ENCODE measurements at places on chromosomes 16 and 17.

DNA sequence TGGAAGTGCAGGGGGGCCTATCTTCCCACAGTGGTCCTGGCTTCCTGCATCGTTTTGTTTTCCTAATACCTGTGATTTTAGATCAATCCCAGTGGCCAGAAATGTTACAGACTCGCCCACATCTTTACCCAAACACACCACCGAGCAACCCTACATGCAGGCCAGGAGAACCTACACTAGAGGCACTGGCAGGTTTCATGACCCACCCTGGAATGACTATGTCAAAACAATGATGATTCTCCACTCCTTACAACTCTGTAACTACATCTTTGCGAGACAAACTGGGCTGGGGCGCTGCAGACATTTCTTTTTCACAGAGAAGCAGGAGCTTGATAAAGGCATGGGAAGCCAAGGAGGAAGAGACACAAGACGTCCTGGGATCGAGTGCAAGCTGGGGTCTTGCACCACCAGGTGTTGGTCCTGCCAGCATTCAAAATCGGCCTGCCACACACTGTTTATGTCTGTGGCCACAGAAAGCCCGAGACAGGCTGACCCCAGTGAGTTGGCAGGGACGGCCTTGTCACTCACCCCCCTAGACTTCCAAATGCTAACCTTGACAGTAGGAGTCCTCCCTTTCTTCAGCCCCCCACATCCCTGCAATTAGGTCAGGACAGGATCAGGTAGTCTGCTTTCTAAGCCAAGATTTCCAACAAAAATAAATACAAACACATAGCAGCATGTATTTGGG, 32.5 kb downstream of the UBE2O start:
- no peak for DNase-seq

DNA sequence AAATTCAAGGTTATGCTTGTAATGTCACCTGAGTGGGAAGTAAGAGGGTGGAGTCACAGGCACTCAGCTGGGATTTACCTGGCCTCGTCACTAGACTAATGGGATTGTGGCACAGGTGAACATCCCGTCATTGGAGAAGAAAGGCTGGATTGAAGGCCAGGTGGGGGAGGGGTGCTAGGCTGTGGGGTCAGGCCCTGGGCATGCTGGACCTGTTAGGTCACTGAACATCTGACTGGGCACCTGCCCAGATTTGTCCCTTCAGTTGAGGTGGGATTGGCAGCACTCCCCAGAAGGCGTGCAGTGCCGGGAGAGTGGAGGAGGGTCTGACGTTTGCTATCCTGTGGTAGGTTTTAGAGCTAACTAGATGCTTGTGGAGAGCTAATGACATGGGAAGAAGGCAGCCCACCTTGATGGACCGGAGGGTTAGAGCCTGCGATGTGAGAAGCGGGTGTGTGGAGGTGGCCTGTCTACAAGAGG, 161.5 kb upstream of the ZNF267 start:
- DNase-seq: no peak

DNA sequence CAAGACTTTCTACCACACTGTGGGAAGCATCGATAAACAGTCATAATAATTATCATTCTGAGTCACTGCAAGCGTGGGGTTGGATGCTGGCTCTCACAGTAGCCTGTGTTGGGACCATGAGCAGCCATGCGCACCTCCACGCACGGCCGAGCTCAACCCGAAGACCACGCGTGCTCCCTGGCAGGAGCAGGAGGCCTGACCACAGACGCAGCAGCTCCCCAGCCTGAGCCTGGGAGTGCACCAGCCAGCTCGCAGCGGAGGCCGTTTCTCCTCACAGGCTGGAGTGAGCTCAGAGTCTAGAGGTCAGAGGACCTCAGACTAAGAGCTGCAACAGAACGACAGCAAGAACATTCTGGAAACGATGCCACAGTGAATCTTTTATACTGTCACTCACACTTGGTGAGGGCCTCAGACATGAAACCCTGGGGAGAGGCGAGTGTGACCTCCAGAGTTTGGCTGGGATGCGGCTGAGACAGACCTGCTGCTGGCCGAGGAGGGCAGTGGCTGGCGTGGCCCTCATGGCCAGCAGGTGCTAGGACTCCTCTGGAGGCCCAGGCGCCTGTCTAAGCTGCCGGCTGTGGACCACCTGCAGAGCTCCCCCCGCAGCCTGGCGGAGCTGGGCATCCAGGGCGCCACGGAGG, 6.0 kb downstream of the NDUFAF8 start:
- no peak for DNase-seq

DNA sequence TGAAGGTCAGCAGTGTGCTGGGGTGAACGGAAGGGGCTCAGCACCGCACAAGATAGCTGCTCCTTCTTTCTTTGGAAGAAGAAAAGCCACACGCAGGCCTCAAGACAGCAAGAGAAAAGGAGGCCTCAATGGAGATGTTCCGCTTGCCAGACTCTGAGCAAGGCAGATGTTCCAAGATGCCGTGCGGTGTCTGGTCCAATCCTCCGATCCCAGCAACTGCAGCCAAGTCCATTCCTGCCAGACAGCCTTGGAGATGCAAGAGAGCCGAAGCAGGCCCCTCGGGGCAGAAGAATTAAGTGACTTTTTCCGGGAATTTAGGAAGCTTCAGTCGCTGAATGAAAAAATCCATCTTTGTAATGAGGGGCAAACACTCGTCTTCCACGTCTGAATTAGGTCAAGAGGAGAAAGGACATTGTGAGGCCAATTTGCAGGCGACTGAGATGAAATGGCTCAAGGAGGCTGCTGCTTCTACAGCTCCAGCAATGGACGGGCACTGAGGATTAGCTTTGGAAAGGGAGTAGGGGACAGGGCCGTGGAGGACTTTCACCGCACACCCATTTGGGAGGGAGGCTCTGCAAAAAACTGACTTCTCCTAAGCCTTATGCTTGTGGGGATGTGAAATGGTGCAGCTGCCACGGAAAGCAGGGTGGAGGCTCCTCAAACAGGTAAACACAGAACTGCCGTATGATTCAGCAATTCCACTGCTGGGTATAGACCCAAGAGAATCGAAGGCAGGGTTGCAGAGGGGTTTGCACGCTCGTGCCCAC, 44.7 kb downstream of the RPH3AL start:
- no peak for DNase-seq

- DNase-seq: no peak
Measured at GRCh38 chr17:42653179-42654124, 5.6 kb upstream of the TUBG2 start.

DNA sequence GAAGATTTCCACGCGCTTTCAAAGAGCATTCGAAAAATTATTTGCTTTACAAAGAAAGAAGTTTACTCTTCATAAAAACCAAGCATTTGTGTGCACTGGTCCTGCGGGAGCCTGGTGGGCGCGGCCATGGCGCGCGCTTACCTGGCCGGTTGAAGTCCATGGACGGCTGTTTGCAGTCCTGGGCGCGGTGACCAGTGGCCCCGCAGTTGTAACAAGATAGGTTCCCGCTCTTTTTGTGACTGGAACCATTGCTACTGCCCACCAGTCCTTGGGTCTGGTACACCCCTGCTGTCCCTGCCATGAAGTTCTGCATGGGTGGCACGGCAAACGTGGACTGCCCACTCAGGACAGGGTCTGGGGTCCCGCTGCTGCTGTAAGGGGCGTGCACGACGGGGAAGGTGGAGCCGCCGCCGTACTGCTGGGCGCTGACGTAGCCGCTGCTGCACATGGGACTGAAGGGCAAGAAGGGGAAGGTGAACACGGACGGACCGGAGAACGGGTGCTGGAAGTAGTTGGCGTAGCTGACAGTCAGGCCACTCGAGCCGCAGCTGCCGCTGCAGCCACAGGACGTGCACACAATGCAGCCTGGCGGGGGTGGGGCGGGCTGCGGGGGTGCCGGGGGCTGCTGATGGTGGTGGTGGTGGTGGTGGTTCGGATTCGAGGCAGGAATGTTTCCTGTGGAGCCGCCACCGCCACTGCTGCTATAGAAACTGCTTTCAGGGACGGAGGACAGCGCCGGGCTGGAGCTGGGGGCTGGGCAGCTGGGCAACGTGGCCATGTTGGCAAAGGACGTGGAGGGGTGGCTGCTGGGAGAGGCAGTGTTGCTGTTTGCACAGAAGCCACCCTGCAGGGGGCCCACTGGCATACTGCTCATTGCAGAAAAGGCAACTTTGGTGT, 19.5 kb downstream of the MAP1LC3B start:
- no peak for DNase-seq

DNA sequence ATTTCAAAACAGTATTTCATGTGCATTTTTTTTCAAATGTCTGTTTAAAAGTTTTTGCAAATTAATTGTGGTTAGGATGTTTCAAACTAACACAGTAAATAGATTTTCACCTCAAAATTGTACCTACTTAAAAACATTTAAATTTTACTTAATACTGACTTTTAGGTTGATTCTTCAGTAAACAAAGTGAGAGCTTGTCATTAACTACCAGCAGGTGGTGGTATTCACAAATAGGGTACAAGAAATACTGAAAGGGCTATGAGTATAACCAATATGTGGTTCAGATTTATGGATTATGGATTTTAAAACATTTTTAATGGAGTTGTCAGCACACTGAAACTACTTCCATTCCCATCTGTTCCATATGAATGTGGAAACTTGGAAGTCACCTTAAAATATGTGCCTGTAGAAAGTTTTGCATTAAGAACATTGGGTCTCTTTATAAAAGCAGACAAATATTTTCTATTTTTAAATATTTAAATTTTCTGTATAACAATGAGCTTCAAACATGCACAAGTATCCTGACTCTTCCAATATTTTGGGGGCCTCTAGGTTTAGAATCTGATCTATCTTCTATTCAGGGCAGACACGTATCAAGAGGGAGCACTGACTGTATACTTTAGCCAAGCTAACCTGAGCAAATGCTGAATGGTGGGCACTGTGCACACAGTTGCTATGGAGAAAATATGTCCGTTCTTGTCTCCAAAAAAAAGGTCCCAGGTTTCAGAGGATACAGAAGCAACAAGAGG, 155.6 kb downstream of the SNX11 start:
- DNase-seq: no peak

GRCh38 chr17:65103896-65104295, 33.3 kb upstream of the RGS9 start:
- no peak for DNase-seq

- DNase-seq: no peak
Measured at GRCh38 chr17:68195667-68196393, 52.0 kb upstream of the AMZ2 start.

DNA sequence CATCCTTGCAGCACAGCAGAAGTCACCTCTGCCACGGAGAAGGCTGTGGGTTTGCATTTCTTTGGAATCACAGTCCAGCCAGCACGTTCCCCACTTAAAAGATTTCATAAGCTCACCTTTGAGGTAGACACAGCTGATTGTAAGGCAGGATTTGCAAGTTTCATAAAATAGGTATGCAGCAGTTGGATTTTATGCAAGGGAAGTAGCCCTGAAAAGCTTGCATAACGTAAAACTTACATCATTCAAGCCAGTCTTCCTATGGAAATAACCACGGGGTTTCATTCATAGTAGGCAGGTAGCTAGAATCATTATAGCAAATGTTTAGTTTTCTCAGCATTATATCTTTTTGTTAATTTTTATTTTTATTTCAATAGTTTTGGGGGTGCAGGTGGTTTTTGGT, 49.8 kb upstream of the ARHGAP44 start:
- no peak for DNase-seq

DNA sequence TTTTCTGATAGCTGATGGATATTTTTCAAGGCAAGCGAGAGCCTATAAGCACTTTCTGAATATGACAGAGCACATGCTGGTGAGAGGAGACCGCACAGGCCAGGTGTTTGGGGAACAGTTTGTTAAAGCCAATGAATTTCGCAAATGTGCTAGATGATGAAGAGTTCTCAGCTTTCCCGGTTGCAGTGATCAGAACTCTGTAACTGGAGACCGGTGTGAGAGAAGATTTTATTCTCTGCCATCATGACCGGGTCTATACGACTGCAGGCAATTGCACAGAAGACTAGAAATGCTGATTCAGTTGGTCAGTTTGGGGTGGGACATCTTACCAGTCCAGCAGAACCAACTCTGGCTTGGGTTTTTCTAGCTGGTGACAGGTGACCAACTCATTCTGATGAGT, 25.4 kb downstream of the SMTNL2 start:
- no peak for DNase-seq

- DNase-seq: no peak
Measured at GRCh38 chr17:81075307-81075706, 40.4 kb downstream of the BAIAP2 start.

GRCh38 chr16:3890091-3890490, 9.6 kb upstream of the CREBBP start:
- no peak for DNase-seq

DNA sequence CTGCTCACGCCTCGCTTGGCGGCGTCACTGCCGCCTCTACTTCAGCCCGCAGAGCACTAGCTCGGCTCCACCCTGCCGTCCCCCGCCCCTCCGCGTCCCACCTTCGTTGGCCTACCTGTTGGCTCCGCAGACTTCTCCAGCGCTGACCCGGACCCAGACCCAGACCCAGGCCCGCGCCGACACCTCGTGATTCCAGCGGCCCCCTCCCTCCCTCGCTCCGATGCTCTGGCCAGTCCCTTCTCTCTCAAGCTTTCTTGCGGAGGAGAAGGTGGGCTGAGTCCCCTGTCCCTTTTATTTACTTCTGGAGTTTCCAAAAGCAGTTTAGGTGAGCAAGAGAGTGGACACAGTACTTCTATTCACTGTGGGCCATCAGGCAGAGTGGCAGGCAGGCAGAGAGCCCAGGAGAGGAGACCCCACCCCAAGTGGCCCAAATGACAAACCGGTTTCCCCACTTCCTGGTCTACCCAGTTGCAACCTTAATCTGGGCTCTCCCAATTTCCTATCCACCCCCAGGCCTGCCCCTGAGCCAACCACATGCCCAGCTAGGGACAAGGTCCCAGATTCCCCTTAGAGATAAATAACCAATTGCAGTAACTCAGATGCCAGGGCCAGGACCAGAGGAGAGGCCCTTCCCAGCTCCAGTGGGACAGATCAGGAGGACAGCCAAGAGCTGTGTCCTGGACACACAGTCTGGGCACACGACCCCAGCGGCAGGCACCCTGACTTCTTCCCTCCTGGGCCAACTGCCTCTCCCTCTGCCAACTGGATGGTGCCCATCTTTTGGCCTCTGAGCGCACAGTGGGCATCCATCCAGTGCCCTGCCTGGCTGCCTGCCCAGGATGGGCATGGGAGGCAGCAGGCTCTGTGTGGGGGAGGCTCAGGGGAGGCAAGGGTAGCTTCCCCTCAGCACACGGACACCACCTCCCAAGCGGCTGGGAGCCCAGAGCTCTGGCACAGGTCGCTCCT, 1.2 kb upstream of the SRCIN1 start:
- DNase-seq: no peak

GRCh38 chr17:67438667-67439066, 61.6 kb downstream of the PITPNC1 start:
- no peak for DNase-seq

DNA sequence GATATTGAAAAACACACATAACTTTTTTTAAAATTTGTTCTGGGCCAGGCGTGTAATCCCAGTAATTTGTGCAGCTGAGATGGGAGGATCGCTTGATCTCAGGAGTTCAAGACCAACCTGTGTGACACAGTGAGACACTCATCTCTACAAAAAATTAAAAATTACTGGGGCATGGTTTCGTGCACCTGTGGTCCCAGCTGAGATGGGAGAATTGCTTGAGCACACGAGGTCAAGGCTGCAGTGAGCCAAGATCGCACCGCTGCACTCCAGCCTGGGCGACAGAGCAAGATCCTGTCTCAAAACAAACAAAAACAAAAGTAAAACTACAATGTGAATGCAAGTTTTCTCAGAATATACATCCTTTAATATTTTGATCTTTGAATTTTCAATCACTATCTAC, 15.1 kb downstream of the C16orf54 start:
- DNase-seq: no peak

GRCh38 chr16:56763291-56763916, 33.5 kb downstream of the NUP93 start:
- DNase-seq: no peak

- DNase-seq: no peak
Measured at GRCh38 chr17:75020331-75021110, 8.1 kb downstream of the MRPL58 start.

Measured in stimulated activated CD4-positive, alpha-beta T cell treated with anti-CD3 and anti-CD28 coated beads, Interleukin-1b, Interleukin-23, amount 100 ng/mL, for 1 hour (primary cell).